CD14-positive monocyte (primary cell): ENCODE measurements at places on chromosomes 7 and 10. TPM values are rescaled to one million over a fixed set of nuclear protein-coding genes. Genes with fewer than 3 reads are reported as not detected.

The SPDYE11 gene
- not detected for polyA plus RNA-seq

The FAM241B gene
- polyA plus RNA-seq: not detected

The C10orf90 gene
- polyA plus RNA-seq: not detected

The MYO1G gene
- polyA plus RNA-seq: 119 TPM

The GSTK1 gene
- polyA plus RNA-seq: 537 and 547 TPM in 2 replicates

The C10orf67 gene
- not detected for polyA plus RNA-seq

The MAT1A gene
- not detected for polyA plus RNA-seq

The WNT2 gene
- not detected for polyA plus RNA-seq

The SLC26A3 gene
- not detected in 2 replicates for polyA plus RNA-seq

The ARHGAP22 gene
- polyA plus RNA-seq: 1.5 TPM

The MYO3A gene
- polyA plus RNA-seq: not detected
